Amygdala (tissue), 56 donors: ENCODE measurements at places on chromosomes 6 and 20.

DNA sequence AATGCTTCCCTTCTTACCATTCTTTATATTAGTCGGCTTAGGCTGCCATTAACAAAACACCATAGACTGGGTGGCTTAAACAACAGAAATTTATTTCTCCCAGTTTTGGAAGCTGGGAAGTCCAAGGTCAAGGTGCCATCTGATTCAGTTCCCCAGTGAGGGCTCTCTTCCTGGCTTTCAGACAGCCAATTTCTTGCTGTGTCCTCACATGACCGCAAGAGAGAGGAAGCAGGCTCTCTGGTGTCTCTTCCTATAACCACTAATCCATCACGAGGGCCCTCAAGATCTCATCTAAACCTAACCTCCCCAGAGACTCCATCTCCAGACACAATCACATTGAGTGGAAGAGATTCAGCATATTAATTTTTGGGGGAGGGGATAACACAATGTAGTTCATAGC is 193.0 kb upstream of the SGK1 start:
- no peak for DNase-seq

DNA sequence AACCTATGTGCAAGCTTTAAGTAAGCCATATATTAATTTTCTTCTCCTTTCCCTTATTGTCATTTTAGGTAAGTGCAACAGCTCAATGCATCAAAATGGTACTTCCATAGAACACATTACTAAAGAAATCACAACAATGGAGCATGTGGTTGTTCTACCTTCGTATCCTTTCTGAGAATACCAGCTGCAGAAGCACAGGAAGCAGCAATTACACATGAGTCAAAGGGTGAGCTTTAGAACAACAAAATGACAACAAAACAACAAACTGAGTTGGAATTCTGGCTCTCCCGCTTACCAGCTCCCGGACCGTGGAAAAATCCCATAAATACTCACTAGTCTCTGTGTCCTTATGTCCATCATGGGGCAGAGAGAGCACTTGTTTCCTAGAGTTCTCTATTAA is 108.9 kb downstream of the BCAS1 start:
- DNase-seq, result no peak

GRCh38 chr6:158568549-158568948 is 8.7 kb downstream of the TMEM181 start:
- DNase-seq, result no peak

- DNase-seq, result no peak
These were observed 59.8 kb upstream of the DEK start for GRCh38 chr6:18323935-18324705.

GRCh38 chr20:1327827-1328679 is 886 bp downstream of the SDCBP2 start:
- DNase-seq, result no peak

GRCh38 chr6:146289816-146290588 is 253.6 kb upstream of the RAB32 start:
- DNase-seq, result no peak

DNA sequence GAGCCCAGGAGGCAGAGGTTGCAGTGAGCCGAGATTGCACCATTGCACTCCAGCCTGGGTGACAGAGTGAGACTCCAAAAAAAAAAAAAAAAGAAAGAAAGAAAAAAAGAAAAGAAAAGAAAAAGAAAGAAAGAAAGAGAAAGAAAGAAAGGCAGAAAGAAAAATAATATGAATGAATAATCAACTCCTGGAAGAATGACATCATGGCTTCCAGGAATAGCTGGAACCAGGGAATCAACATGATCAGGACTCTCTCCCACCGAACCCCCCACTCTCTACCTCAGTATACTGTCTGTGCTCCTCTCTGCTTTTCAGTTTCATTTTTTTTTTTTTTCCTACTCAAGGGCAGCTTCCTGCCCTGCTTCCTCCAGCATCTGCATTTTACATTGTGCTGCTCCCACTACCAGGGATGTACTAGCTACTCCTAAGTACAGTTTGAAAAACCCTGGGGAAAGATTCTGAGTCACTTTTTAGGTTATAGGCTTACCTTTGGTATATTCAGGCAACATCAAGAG is 19.7 kb upstream of the MTCL3 start:
- DNase-seq, result no peak

GRCh38 chr6:30841644-30842504 is 42.4 kb upstream of the DDR1 start:
- no peak for DNase-seq

GRCh38 chr20:5863040-5863833 is 87.1 kb downstream of the TRMT6 start:
- no peak for DNase-seq

DNA sequence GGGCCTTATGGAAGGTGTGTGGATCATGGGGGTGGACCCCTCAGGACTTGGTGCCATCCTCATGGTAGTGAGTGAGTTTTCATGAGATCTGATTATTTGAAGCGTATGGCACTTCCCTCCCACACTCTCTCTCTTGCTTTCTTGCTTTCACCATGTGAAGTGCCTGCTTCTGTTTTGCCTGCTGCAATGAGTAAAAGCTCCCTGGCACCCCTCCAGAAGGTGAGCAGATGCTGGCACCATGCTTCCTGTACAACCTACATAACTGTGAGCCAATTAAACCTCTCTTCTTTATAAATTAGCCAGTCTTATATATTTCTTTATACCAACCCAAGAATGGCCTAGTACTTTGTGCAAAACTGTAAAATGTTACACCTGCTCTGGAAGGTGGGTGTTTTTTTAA is 396.8 kb upstream of the HS3ST5 start:
- DNase-seq, result no peak

DNA sequence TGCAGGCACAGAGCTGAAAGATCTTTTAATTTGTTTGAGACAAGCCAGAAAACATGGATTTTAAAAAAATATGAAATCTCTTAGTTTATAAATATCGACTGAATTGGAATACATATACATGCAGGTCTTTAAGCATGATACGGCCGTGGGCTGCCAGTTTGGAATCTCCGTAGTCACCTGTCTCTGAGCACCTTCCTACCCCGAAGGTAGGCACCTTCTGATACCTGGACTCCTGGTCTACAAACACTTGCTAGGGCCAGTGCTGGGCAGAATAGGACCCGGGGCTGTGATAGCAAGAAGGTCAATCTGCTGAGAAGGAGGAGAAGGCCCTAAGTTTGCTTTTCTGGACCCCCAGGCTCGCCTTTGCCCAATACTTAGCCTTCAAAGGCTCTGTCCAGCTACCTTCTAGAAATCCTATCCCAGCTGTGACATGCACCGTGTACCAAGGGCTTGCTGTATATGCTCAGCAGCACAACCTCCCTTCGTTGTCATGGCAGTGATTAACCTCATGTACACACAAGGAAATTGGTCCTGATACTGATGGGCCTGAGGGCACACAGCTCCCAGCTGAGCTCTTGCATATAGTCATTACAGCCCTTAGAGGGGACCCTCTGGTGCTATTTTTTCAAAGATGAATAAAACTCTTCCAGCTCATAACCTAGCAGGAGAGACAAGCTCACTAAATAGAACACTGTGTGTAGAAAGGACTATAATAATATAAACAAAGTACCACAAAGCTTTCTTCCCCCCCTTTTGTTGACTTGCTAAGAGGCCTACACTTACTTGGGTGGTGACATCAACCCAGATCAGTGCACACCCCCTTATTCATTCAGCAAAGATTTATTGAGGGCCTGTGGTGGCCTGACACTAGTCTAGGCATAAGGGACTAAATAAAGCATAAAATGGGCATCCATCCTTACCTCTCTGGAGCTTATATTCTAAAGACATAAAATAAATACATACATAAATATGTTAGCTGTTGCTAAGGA is 17.7 kb downstream of the SNPH start:
- DNase-seq, result no peak

GRCh38 chr6:49462599-49462926 is 490 bp downstream of the MMUT start:
- DNase-seq, result no peak

DNA sequence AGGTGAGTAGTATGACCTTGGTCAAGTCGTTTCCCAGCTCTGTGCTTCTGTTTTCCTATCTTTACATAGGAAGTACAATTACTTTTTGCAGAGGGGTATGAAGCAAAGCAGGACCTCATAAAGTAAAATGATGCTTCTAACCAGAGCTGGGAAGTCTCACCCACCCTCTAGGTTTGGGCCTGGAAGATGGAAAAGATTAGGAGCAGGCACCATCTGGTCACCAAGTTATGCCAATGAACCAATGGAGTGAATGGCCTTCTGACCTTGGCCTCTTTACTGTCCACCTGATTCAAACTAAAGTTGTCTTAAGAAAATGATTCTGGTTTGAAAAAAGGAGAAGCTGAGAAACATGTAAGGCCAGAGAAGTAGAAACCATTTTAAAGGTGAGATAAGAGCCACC is 68.9 kb upstream of the CTNNBL1 start:
- no peak for DNase-seq

DNA sequence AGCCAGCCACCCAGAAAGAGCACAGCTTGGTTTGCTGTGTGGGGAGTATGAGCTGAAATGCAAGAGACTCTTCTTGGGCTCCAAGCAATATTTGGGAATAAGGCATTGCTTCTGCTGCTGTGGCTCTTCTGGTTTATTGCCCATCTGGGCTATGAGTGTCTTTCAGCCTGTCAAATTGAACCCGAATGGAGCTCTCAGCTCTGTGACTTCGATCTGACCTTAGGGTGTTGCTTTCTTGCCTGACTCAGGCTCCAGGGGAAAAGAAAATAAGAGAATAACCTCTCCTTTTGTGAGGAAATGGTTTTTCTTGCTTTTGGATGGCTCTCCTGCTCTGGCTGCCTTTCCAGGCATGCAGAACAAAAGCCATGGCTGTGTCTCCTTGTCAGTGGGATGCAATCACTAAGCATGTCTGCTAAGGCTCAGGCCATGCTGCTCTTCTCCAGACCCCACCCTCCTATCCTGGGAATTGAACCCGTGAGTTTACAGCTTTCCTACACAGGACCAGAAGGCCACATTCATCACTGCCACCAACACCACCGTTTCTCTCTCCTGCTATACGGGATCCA is 169.4 kb upstream of the JAG1 start:
- no peak for DNase-seq

GRCh38 chr20:4170621-4171537 is 155.5 kb upstream of the RNF24 start:
- DNase-seq, result peak; percentile 57

GRCh38 chr6:137660296-137660731 is 166.1 kb upstream of the OLIG3 start:
- no peak for DNase-seq

GRCh38 chr6:17300637-17301036 is 19.5 kb downstream of the RBM24 start:
- DNase-seq, result no peak

DNA sequence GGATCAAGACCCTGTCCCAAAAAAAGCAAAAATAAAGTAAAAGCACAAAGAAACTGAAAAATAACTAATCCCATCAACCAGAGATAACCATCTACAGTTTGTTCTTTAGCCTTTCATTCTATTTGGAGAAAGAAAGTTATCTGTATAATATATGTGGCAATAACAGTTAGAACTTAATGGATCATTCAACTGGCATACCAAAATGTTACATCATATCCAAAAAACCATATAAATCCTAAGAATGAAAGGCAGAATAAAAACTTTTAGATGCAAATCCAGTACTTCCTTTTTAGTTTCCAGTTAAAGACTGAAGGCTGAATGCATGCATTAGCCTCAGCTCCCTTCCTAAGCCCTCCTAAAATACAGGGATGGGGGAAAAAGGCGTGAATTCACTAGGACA is 25.2 kb downstream of the ILRUN start:
- no peak for DNase-seq

GRCh38 chr6:88761237-88762031 is 202.0 kb downstream of the RNGTT start:
- no peak for DNase-seq

DNA sequence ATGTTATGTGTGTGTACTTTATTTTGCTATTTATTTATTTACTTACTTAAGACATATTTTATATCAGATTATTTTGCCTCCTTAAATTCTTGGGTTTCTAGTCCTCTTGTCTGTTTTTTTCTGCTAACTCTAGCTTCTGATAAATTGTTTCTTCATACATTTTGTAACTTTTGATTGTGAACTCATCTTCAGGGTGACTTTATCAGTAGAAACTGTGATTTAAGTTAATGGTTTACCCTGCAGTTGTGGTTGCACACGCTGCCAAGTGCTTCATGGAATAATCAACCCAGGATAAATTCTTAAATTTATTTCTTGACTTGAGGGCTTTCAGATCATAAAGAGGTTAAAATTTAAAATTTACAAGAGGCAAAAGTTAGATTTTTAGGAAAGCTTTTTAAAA is 173.3 kb downstream of the CENPW start:
- no peak for DNase-seq

GRCh38 chr6:67971812-67972211 is 663.3 kb upstream of the ADGRB3 start:
- DNase-seq, result no peak

DNA sequence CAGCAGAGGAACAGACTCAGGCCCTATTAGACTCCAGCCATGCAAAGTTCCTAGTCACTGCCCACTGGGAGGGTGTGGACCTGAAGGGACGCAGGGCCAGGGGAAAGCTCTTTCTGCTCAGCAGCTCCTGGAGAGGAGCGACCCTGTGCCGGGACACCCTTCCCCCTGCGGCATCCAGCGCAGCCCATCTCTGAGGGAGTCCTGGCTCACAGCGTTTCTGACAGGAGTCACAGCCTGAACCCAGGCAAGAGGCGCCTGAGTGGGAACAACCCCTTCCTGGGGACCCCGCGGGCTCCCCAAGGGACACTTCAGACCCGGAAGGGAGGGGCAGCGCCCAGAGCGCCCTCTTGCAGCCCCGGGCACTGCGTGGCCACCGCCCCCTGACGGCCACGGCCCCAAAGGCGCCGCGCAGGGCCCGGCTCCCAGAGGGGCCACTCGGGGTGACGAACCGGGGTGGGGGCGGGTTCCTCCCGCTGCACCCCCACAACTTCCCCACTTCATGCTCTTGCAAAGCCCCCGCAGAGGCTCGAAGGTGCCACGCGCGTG is 862 bp downstream of the UCKL1 start:
- peak; percentile 62 for DNase-seq

DNA sequence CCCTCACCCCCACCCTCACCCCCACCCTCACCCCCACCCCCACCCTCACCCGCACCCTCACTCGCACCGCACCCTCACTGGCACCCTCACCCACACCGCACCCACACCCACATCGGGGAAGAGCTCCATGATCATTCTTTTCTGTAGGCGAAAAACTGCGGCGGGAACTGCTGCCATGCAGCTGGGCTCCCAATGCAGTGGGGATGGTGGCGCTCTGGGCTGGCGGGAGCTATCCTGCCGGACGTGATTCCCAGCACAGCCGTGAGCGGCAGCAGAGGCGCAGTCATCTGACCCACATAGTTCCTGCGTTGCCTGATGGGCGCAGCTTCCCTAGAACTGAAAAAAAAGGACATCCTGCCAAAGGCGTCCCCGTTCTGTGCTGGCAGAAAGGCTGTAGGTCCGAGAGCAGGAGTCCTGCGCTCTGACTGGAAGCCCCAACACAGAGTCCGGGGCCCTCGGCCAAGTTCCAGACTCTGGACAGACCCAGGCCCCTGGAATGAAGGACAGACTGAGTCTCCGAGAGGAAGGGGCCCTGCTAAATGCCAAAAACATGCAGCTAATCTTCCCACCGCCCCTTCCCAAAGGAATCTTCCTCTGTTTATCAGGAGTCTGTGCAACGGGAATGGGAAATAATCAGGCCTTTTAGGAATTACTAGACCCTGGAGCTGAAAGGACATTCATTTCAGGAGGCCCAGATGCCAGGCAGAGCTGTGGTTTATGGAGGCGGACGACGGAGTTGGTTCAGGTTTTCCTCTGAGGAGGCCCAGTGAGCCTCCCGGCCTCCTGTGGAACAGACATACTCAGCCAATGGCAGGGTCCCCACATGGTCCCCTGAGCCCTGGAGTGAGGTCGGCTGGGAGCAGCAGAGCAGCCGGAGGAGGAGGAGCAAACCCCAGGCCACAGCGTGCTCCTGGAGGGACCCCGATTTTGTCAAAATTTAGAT is 14.1 kb upstream of the TCFL5 start:
- peak; percentile 74 for DNase-seq
